Lung (tissue), 17 donors: ENCODE measurements at places on chromosomes 2 and 18. TPM values are rescaled to one million over a fixed set of nuclear protein-coding genes. Genes with fewer than 3 reads are reported as not detected.

DNA sequence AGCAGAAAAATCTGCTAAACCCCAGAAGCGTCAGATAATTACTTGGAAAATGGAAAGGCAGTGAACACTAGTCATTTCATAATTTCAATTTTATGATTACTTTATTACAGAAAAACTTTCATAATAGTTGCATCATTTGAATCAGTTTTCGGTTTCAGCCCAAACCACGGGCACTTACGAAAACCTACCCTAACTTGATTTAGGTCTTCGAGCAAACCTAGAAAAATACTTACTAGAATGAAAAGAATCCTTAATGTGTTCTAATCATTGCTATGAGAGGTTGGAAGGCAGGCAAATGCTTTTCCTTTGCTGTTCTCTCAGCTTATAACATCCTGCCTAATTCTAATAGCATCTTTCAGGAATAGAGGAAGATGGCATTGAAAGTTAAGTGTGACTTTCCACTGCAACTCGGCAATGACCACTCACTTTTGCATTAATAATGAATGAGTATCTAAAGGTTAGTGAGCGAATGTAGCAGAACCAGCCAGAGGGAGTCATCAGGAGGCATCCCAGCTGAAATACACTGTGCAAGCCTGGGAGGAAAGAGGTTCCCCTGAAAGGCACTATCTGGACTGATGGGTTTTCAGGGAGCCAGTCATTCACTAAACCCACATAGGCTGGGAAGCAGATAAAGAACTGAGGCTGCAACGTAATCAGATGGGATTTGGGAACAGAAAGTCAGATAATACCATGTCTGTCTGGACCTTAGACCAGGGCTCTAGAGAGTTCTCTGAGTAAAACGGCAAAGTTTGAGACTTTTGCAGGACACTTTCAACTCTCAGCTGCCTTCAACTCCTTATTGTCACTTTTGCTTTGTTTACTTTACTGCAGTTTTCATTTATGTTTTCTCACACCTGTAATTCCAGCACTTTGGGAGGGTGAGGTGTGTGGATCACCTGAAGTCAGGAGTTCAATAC is 520.8 kb downstream of the RNF144A start:
- H3K36me3 ChIP-seq, result no peaks in the 10 kb centered on the region
- H3K4me1 ChIP-seq, result no peaks in the 10 kb centered on the region
- DNase-seq, result no peak
- no peak overlapping the region for H3K4me3 ChIP-seq
- H3K27me3 ChIP-seq, result no peaks in the 10 kb centered on the region
- no peak overlapping the region for H3K27ac ChIP-seq

- peaks cover 6% of the 10 kb centered on the region for H3K36me3 ChIP-seq
- H3K4me1 ChIP-seq, result peaks cover 31% of the 10 kb centered on the region
- peak; percentile 65 for DNase-seq
- H3K27ac ChIP-seq, result peak overlapping the region; percentile 91
- H3K27me3 ChIP-seq, result no peaks in the 10 kb centered on the region
- H3K4me3 ChIP-seq, result peak overlapping the region; percentile 24
These were observed 1.3 kb upstream of the BZW1 start for GRCh38 chr2:200810252-200810997.

TGFBRAP1 gene
- 9.4 TPM for polyA plus RNA-seq

GRCh38 chr2:98935111-98935770 is 784 bp downstream of the CRACDL start:
- no peak for DNase-seq
- no peaks in the 10 kb centered on the region for H3K36me3 ChIP-seq
- H3K4me3 ChIP-seq, result peak overlapping the region; percentile 18
- no peak overlapping the region for H3K27ac ChIP-seq
- H3K4me1 ChIP-seq, result peaks cover 10% of the 10 kb centered on the region

- H3K27me3 ChIP-seq, result no peaks in the 10 kb centered on the region
- peak; percentile 24 for DNase-seq
- H3K27ac ChIP-seq, result no peak overlapping the region
- no peaks in the 10 kb centered on the region for H3K4me1 ChIP-seq
- H3K36me3 ChIP-seq, result peaks cover 31% of the 10 kb centered on the region
These were observed 31.5 kb downstream of the NOL10 start for GRCh38 chr2:10658041-10658913.

GRCh38 chr18:49006641-49007454 is 56.1 kb upstream of the SMAD7 start:
- no peak overlapping the region for H3K27ac ChIP-seq
- no peak overlapping the region for H3K4me3 ChIP-seq
- no peaks in the 10 kb centered on the region for H3K36me3 ChIP-seq
- H3K4me1 ChIP-seq, result peaks cover 11% of the 10 kb centered on the region
- peak; percentile 82 for DNase-seq
- no peaks in the 10 kb centered on the region for H3K27me3 ChIP-seq

DNA sequence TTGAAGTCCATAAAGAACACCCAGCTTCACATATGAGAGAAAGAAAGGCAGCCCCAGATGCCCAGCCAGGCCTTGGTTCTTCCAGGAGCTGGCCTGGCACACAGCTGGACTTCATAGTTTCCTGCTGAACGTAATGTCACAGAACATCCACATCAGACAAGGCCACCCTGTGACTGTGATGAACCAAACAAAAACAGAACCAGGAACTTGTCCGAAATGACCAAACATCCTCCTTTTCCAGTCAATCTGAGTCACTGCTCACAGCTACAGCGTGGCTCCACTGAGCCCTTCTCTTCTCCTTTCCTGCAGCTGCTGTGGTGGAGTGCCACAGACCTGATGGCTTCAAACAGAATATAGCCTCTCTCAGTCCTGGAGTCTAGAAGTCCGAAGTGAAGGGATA is 45.4 kb upstream of the PAPOLG start:
- no peaks in the 10 kb centered on the region for H3K27me3 ChIP-seq
- H3K36me3 ChIP-seq, result no peaks in the 10 kb centered on the region
- H3K4me3 ChIP-seq, result no peak overlapping the region

- H3K36me3 ChIP-seq, result no peaks in the 10 kb centered on the region
- H3K4me1 ChIP-seq, result peaks cover 16% of the 10 kb centered on the region
- H3K27me3 ChIP-seq, result no peaks in the 10 kb centered on the region
These were observed 87.3 kb upstream of the PPP1CB start for GRCh38 chr2:28664120-28664842.

DNA sequence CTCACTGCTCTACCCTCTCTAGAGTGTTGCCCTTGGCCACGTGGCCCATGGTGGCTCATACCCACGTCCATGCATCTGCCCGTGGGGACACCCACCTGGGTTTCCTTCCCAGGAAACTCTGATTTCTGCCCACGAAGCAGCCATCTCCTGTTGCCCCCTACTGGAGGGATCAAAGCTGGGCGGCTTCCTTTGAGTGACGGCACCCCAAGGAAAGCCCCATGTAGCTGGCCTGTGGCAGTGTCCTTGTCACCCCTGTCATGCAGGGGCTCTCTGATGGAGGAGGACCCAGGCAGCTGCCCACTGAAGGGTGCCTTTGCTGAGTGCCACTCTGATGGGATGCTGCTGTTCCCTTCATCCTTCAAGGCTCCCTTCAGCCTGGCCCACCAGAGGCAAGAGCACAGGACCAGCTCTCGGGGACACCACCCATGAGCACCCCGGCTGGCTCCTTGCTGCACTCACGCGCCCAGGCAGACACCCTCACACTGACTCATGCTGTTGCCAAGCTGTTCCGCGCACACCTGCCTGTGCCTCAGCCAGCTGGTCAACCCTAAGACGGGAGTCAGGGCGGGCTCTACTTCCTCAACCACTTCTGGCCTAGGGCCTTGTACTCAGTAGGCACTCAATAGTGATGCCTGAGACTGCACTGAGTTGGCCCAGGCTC is 101.1 kb downstream of the CTIF start:
- H3K27me3 ChIP-seq, result no peaks in the 10 kb centered on the region
- peaks cover 2% of the 10 kb centered on the region for H3K4me1 ChIP-seq
- no peak overlapping the region for H3K4me3 ChIP-seq
- no peak for DNase-seq
- no peak overlapping the region for H3K27ac ChIP-seq

DCDC2C gene
- not detected for polyA plus RNA-seq

DNA sequence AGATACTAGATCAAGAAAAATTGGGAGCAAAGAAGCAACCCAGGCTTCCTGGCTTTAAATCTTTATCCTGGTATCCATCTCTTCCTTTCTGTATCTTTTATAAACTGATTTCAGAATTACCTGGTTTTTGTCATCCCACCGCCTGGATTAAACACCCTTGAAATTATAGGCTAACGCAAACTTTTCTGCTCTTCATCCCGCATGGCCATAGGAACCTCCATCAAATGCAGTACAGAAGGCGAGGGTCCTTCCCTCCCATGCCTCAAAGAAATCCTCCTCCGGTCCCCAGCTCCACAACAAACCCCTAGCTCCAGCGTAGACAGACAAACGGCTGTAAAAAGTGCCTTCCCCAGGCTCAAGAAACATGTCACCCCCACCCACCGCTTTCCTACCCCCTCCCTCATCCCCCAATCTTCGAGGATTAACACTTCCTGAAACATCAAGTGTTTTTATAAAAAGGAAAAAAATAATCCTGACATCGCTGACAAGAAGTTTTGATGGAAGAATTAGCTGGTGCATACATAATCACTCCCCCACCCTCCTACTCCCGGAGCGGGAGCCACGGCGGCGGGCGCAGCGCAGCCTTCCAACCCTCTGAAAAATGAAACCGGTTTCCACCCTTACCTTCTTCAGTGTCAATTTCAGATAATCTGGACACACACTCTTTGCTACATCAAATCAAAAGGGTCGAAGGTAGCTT is 7.6 kb downstream of the DLX1 start:
- no peak overlapping the region for H3K27ac ChIP-seq
- no peak overlapping the region for H3K4me3 ChIP-seq
- H3K4me1 ChIP-seq, result peaks cover 8% of the 10 kb centered on the region
- H3K27me3 ChIP-seq, result peaks cover 17% of the 10 kb centered on the region
- no peaks in the 10 kb centered on the region for H3K36me3 ChIP-seq
